ENCODE measurements at places on chromosomes 7 and 10. TPM values are rescaled to one million over a fixed set of nuclear protein-coding genes. Genes with fewer than 3 reads are reported as not detected.

Gene OR2A5
- total RNA-seq, result not detected

Gene CALY
- not detected for total RNA-seq

Gene POM121C
- total RNA-seq, result 5.8 TPM

Gene TDRD1
- not detected for total RNA-seq
